ENCODE measurements at places on chromosomes 2 and 18. TPM values are rescaled to one million over a fixed set of nuclear protein-coding genes. Genes with fewer than 3 reads are reported as not detected.
A peak's percentile ranks its signal among the peaks of the same experiment; 100 is the strongest.

GRCh38 chr2:200341376-200341775 lies 34.9 kb downstream of the SPATS2L start:
- DNase-seq, result no peak

The DHRS9 gene
- 0.64 TPM for total RNA-seq

- no peak for DNase-seq
These were observed 4.9 kb upstream of the GATA6 start for GRCh38 chr18:22164337-22165048.

The GKN2 gene
- total RNA-seq, result not detected

DNA sequence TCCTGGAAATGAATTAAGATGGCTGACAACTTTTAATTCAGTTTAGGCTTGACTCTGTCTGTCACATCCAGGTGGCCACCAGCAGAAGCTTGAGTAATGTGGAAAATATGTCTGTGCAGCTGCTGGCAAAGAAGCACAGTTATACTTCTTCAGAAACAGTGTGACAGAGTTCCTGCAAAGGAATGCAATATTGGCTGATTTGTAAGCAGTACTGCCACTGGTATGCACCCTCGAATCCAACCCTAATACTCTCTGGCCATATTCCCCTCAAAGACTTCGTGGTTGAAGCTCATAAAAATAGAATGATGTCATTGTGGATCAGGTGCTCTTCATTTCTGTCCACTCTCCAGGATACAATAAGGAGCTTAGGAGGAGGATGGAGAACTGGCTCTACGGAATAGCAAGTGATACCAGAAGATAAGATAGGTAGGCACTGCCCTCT lies 86.2 kb downstream of the METTL8 start:
- no peak for DNase-seq

DNA sequence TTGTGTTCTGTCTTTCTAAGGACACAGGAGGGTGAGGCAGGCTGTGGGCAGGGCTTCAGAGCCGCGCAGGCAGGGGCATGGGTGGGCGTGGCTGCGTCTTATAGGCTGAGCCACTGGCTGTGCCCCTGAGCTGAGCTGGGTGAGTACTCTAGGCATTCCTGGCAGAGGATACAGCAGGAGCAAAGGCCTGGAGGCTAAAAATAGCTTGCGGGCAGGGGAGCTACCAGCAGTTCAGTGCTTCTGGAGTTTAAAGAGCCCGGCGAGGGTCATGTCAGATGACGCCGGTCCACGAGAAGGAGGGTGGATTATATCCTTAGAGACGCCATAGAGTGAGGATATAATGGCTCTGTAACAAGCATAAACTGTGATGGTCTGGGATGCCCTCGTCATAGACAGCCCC lies 31.5 kb upstream of the PDIA6 start:
- DNase-seq, result peak; percentile 24

DNA sequence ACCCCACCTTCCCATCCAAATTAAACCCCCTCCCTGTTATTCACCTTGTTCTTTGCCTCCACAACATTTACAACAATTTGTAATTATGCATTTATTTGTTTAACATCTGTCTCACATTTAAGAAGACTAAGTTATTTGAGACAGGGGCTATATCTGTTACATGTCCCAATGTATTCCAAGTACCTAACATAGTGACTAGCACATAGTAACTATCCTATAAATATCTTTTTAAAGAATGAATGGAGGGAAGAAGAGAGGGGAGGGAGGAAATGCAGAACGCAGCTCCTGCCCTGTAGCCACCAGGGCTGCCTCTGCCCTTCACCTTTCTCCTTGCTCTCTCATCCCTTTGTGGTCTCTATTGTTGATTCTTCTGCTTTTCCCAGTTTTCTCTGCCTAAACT lies 40.6 kb downstream of the HDHD2 start:
- DNase-seq, result no peak

DNA sequence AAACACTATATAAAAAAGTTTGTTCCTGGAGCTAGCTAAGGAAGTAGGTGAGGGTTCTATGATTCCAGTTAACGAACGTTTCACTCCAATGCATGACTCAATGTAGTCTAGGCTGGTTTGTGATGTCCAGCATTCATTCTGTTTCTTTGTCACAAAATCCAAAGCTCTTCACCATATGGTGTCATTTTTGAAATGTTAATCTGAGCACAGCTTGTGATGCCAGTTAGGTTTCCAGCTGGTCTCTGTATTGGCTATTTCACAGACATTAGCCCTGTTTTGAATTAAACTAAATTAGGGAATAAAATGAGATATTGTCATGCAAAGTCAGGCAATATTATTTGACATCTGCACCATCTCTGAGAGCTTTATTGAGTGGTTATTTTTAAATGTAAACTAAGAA lies 159.4 kb downstream of the RBM43 start:
- peak; percentile 66 for DNase-seq

- no peak for DNase-seq
These were observed 28.8 kb downstream of the TUBB6 start for GRCh38 chr18:12336887-12337286.

DNA sequence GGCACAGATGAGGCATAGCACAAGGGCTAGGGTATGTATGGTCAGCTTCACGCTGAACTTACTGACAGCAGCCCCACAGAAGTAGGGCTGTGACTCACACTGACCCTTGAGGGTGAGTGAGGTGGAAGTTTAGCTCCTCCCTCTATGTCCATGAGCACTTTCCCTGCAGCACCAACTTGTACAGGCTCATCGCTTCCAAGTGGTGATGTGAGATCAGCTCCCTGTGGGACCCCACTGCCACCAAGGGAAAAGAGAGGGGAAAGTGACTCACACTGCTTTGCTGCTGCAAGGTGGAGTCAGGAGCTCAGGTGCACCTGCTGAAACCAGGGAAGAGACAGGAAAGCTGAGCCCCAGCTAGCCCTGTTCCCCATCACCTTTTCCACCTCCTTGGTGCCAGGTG lies 91.5 kb downstream of the TEX51 start:
- no peak for DNase-seq

GRCh38 chr2:194443926-194444325 lies 1213.1 kb upstream of the SLC39A10 start:
- DNase-seq, result no peak

The CFAP65 gene
- 1.00 TPM for total RNA-seq

- no peak for DNase-seq
These were observed 34.4 kb upstream of the ID2 start for GRCh38 chr2:8647462-8647857.

DNA sequence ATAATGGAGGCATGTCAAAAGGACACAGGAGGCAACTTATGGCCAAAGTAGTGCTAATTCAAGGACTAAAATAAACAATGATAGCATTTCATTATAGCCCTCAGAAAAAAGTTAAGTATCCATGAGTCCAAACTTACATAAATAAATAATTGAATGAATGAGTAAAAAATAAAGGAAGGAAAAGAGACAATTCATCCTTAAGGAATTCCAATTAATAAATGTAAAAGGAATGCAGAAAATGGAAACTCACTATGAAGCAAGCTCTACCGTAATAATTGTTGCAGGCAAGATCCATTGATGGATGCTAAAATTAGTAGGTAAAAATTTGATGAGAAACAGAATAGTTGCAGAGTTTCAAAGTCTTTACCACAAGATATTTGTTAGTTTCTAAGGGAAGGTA lies 88.2 kb upstream of the RAPGEF4 start:
- DNase-seq, result no peak

- DNase-seq, result no peak
These were observed 959.4 kb upstream of the GYPC start for GRCh38 chr2:125696560-125696959.

DNA sequence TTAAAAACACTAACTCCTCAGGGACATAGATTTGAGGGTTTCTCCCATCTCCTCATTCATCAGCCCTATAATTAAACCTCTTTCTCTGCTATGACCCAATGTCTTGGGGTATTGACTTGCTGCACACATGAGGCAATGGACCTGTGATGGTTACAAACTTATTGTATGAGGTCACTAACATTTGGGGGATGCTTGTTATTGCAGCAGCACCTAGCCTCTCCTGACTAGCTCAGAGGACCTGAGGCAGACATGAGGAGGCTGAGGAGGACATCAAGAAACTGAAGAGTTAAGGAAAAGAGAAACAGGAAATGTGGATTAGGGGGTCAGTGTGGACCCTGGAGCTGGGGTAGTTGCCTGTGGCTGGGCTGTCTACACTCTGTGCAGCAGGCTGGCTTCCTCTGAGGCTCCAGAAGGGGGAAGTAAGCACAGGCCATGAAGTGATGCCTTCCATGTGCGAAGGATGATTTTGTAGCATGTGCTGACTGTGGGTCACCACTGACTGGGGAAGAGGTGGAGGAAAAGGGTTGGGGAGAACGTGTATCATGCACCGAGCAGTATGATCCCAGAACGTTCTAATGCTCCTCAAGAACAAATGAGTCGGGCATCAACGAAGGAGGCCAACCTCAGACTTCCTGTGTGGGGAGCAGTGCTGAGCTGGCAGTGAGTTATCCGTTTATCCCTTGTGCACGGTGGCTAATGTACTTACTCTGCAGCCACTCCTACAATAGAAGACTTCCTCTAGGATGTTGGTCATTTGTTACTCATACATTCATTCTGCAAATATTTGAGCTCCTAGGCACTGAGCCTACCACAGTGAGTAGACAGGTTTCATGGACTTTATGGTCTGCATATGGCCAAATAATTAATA lies 42.1 kb upstream of the RFX8 start:
- DNase-seq, result no peak

The FLACC1 gene
- total RNA-seq, result 3.7 TPM

DNA sequence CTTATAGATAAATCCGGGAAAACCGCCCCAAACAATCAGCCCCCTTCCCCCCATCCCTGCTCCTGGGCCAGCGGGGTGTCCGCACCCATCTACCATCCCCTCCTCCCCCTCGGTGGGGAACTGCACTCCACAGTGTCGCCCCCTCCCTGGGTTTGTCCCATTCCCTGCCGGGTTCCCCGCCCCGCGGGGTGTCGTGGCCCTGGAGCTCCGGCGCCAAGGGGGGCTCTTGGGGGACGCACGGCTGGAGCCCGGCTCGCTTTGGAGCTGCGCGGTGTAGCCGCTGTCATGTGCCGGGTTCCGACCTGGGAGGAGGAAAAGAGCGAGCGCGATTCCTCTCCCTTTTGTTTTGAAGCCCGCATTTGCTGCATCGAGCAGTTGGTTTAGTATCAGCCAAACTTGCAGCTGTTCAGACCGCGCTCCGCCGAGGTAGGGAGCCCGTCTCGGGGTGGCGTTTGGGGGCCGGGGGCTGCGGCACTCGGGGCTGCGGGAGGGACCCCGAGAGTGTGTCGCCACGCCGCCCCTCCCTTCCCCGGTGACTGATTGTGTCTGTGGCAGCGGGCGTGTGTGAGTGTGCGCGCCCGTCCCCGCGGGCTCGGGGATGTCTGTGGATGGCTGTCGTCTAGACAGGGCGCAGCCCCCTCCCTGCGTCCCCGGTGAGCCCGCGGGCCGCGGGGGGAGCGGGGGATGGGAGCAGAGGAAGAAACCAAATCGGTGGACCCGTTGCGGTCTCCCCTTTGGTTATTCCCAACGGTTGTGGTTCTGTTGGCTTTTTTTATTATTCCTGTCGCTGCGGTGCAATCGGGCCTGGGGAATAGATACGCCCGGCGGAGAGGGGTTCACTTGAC lies 797 bp downstream of the CTIF start:
- peak; percentile 33 for DNase-seq

DNA sequence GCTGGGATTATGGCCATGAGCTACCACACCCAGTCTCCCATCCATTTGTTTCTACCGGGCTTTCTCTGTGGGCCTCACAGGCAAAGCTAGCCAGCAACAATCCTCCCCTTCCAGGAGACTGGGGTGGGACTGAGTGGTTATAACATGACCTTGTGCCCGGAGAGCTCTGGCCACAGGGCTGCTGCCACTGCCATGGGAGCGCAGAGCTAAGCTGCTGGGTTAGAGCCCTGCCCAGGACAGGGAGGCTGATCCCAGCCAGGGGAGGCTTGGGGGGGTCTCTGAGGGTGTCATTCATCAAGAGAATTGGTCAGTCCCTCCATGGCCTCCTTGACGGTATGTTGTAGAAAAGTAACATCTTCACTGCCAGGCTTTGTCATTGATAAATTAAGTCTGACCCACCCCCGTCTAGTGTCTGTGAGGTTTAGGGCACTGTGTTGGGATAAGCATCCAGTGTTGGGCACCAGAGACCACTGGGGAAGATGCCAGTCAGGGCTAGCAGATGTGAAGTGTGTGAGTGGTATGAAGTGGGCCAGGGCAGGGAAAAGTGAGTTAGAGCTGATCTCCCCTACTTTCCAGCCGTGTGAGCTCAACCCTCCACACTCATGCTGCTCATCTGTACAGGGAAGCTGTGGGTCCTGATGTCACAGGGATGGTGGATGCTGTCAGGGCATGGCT lies 368.4 kb upstream of the HS6ST1 start:
- no peak for DNase-seq

DNA sequence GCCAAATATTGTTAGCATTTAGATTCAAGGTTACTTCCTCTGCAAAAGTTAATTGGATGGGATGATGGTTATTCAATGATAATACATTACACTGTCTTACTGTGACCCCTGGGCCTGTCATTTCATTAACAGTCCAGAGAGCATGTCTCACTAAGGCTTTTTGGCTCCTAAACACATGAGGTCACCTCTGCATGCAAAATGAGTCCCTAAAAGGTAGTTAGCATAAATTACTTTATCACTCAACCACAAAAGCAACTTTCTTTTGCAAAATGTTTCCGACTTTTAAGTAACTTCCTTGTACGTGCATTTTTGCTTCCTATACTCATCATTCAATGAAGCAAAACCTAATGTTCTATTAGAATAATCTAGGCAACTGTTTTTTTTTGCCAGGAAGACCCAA lies 16.8 kb upstream of the AGFG1 start:
- DNase-seq, result no peak

GRCh38 chr18:23852236-23853045 lies 162.1 kb upstream of the TTC39C start:
- no peak for DNase-seq

- DNase-seq, result no peak
These were observed 448.1 kb upstream of the NXPH2 start for GRCh38 chr2:139228276-139228675.

GRCh38 chr2:128169933-128170709 lies 79.1 kb downstream of the UGGT1 start:
- DNase-seq, result no peak

DNA sequence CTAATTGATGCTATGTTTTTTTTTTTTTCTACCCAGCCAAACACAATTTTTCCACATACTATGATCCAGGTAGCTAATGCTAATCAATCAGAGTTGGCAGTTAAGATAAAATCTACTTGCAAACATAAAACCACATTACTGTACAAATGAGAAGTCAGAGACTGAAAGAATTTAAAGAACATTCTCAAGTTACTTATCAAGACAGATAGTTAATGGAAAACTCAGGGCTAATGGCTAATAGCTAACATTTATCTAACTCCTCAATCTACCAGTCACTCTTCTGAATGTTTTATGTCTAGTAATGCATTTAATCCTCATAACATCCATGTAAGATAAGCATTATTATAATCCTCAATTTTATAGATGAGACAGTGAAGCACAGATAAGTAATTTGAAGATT lies 537.6 kb upstream of the SETBP1 start:
- DNase-seq, result no peak

Data from cerebellum (tissue), 4 donors.